ENCODE measurements at places on chromosomes 7 and 10. TPM values are rescaled to one million over a fixed set of nuclear protein-coding genes. Genes with fewer than 3 reads are reported as not detected.

DNA sequence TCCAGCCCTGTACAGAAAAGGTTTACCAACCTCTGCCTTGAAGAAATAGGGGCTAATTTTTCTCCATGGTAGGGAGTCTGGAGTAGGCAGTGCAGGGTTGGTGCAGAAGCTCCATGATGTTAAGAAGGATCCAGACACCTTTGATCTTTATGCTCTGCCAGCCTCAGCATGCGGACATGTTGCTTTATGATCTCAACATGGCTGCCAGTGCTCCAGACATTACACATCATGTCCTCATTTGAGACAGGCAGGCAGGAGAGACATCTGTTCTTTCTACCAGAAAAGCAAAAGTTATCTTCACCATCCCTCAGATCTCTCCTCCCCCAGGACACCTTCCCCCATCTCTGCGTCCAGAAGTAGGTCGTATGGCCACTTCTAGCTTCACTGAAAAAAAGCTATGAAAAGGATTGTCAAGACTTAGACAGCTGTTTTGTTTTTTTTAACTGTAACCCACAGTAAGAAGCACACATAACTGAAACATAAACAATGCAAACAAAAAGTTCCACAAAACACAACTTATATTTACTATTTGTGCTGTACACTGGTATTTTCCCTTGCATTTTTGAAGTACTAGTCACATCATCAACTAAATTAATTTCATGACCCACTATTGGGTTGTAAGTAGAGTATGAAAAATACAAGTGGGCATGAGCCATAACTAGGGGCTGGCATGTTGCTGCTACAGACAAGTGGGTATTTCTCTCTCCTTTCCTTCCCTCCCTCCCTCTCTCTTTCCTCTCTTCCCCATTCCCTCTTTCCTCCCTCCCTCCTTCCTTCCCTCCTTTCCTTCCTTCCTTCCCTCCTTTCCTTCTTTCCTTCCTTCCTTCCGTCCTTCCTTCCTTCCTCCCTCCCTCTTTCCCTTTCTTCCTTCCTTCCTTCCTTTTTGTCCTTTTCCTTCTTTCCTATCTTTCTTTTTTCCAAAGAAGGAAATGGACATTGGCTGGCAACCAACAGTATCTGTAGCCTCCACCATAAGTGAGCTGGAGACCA, 2.6 kb upstream of the RASSF4 start:
- DNase-seq, result no peak

DNA sequence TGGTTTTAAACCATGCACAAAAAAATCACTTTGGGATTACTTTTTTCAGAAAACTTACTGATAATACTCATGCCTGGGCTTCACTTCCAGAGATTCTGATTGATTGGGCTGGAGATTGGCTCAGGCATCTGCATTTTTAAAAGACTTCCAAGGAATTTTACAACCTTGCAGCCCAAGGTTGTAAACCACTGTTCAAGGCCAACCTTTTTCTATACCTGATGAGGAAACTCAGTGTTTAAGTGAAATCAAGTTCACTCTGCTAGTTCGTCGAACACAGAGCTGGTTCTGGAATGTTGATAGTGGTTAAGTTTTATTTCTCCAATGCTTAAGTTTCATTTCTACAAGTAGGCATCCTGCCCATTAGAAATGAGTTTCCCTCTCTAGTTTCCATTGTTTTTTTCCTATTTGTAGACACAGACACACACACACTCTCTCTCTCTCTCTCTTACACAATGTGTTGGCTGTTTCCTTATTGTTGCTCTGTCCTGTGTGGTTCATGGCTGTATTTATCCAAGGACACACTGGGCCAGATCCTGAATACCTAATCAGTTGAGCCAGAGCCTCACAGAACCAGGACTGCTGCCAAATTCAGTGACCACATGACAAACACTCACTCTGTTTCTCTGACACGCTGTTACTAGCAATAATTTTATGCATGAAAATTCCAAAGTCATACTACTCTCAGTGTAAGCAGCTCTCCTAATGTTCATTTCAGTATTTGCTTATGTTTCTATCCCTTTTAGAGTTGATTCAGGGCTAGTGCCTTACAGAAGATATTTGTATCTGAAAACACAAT, 3.7 kb upstream of the IFIT1B start:
- DNase-seq, result peak; percentile 89

- DNase-seq, result no peak
These were observed 37.5 kb upstream of the TPK1 start for GRCh38 chr7:144873316-144873845.

DNA sequence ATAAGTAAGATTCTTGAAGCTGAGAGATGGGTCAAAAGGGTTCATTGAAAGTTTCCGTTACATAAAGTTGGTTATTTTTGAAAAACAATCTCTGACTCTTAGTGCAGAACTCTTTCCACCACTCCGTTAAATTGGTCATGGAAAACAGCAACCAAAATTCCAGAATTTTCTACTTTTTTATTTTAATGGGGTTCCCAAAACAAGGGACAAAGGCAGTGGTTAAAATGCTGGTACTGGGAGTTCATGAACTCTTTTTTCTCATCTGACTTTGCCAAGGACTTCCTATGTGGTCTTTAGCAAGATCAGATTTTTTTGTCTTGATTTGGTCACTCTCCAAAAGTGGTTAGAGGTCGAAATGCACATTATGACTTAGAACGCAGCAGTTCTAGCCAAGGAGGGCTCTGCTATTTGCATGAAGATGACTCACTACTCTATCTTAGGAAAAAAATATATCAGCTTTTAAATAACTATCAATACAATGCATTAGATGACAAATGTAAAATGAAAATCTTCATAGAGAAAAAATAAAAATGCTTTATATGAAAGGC, 145.7 kb downstream of the REEP3 start:
- DNase-seq, result no peak

DNA sequence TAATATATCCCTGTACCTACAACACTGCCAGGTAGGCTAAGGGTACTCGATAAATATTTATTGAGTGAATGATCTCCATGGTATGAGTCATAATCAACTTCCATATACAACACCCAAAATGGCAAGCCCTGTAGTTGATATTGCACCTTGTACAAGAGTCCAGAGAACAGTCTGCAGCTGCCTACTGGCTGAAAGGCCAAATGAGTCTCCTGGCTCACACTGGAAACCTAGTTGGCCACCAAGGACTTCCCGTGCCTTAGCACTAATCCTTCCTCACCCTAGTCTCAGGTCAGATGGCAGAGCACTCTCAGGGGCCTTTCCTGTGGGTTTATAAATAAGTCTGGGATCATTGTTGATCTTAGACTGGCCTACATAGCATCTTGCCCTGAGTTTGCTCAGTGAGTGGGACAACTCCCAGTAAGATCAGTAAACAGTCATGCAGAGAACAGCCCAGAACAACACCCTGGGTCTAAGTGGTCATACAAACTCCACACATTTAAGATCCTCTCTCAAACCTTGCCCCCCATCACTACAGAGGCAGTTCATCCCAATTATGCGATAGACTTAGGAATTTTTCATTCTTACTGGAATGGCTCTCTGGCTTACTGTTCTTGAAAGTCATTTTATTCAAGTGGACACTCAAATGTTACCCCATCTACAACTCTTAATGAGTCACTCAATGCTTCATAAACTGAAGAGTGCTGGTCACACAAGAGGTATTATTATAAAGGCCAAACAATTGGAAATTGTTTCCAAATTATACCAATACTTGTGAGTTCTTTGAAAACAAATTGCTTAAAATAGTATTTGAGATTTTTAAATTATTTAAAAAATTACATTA, 14.7 kb upstream of the SLC16A9 start:
- DNase-seq, result peak; percentile 65

The SFTPA1 gene
- not detected for total RNA-seq

GRCh38 chr7:155842496-155843265, 30.4 kb upstream of the SHH start:
- DNase-seq, result no peak

GRCh38 chr10:26438534-26439341, 597 bp downstream of the APBB1IP start:
- DNase-seq, result no peak

DNA sequence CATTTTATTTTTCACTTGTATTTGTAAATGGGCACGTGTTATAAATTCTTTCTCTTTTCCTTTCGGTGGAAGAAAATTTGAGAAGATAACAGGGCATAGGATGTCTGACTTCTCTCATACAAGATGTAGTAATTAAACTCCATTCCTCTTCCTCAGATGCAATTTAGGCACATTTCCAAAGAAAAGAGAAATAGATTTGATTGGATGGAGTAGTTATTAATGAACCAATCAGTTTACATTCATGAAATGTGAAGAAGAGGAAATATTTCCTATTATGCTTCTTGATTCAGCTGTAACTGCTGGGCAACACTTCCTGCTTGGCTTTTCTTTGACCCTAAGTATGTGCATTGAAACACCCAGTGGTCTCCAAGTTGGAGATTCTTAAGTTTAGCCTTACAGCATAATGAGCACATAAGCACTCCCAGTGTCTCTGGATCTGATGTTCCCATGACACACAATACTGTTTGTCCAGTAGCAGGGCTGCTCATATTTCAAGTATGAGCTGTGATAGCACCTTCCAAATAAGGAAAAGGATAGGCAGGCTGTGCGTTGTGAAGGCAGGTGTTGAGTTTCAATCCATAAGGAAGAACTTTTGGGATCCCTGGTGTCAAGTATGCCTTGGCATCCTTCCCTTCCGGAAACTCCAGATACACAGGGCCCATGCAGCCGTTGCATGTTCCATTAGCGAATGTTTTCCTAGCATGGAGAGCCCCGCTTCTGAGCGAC, 33.4 kb upstream of the COBL start:
- DNase-seq, result peak; percentile 80

The VWC2 gene
- total RNA-seq, result 0.09 TPM

DNA sequence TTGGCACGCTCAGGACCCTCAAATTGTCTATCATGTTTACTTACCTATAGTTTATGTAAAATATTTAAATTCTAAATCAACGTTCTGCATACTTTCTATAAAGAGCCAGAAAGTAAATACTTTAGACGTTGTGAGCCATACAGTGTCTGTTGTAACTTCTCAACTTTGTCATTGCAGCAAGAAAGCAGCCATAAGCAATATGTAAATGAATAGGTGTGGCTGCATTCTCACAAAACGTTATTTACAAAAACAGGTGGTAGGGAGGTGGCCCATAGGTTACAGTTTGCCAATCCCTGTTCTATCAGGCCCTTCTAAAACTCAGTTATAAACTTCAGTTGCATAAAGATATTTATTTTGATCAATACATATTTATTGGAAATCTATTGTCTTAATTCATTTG, 12.1 kb upstream of the NPY start:
- DNase-seq, result no peak

The PDZD7 gene
- total RNA-seq, result 0.78 TPM

DNA sequence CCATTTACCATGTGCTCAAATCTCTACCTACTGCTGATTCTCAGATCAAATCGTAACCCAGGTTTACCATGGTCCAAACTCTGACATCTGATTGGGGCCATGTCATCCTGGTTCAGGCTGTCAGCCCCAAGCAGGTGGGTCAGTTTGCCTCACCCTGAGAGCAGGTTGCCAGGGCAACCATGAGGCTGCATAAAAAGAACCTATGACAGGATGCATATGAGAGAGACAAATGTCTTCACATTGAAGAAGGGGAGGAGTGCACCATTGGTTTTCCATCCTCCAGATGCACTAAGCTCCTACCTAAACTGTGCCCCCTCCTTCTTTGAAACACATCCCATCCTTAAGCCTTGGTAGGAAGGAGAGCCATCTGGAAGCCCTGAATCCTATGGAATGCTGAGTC, 10.2 kb downstream of the PRSS1 start:
- DNase-seq, result no peak

The CFAP70 gene
- 0.98 TPM for total RNA-seq

- DNase-seq, result no peak
These were observed 404.5 kb downstream of the PAXIP1 start for GRCh38 chr7:154598396-154598795.

DNA sequence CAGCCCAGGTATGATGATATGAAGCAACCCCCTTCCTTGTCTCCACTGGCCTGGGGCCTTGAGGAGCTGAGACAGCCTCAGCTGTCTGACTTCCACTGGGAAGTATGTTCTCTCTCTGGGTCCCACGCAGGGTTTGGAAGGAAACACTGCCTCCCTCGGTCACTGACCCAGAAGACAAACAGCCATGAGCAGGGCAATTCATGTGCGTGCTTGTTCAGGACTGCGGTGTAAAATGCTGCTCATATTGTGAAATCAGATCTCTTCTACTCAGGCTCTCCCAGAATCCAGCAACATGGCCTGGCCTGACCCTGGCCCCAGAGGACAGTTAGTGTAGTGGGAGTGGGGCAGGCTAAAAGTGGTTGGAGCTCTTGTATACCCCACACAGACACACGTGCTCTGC, 2.8 kb downstream of the CLCN1 start:
- no peak for DNase-seq

- DNase-seq, result no peak
These were observed 514.0 kb downstream of the PLXDC2 start for GRCh38 chr10:20330246-20330645.

The FAM25A gene
- total RNA-seq, result not detected

DNA sequence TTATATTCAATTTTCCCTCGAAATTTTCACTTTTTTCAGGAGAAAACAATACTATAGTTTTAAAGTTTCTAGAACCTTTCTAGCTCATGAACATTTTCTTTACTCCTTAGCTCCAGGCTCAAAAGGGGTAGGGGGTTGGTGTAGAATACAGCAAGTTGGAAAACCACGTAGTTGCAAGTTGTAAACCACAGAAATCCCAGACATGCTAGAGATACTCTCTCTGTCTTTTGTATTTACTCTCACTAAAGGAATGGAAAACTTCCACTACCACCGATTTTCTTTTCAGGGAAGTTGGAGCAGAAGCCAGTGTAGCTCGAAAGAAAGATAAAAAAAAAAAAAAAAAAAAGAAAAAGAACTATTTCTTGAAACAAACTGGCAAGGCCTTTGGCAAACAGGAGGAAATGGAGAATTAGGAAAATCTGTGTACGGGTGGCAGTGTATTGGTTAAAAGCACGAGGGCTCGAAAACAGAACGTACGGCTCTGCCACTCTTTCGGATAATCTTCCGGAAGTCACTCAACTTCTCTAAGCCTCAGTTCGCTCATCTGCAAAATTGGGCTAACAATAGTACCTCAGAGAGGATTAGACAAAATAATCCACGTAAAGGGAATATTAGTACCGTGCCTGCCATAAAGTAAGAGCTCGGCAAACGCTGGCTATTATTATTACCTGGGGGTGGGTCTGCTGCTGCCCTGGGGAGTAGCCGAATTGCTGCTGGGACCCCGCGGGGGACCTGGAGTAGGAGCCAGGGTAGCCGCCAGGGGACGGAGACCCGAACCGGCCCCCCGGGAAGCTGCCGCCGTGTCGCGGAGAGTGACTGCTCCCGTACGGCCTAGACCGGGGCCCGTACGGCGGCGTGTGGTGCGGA, 628 bp downstream of the MPLKIP start:
- DNase-seq, result no peak

The TCF7L2 gene
- 114 TPM for total RNA-seq

DNA sequence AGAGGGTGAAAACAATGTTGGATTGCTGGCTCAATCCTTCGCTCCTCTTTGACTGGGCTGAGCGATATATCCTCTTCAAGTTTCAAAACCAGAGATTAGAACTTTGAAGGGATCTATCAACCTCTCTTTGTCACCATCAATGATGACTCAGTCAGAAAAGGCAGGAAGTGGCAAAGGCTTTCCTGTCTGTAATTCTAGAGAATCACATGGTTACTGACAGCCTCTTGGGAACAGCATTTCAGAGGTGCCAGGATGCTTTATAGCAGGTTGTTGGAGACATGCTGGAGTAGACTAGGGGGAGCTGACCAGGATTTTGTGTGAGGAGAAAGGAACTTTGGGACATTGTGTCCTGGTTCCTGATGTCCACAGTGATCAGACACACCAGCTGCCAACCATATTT, 81.3 kb downstream of the PRKCQ start:
- DNase-seq, result no peak

All from left colon (tissue), 2 donors.